ENCODE measurements at places on chromosomes 16 and 17. TPM values are rescaled to one million over a fixed set of nuclear protein-coding genes. Genes with fewer than 3 reads are reported as not detected.

DNA sequence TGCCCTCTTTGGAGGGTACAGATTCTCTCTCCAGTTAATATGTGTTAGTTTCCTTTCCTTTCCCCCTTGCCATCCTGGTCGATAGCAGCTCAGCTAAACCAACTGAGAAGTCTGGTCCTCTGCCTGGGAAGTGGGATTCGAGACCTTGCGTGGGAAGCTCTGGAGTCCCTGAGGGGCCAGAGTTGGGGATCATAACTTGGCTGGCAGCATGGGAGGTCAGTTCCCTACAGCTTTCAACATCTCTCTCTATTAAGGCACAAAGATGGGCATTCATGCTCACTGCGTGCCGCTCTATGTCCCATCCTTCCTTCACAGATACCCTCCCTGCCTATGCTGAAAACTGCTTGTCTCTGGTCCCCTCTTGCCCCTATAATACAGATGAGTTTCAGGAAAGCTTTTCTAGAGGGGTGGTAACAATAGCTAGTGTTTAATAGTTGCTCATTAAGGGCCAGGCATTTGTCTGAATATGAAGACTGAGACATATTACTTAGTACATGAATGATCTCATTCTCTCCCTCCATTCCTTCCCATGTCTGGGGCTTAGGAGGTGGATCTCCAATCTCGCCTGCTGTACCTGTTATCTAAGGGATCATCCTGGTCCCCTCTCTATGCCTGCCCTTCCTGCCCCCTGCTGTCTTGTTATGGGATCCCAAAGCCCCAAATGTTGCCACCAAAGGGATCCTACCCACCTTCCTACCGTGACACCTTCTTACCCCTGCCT is 10.8 kb downstream of the THRA start:
- H3K4me1 ChIP-seq, result peaks cover 44% of the 10 kb centered on the region
- H3K27me3 ChIP-seq, result no peaks in the 10 kb centered on the region
- H3K36me3 ChIP-seq, result no peaks in the 10 kb centered on the region
- H3K27ac ChIP-seq, result no peak overlapping the region
- no peak for DNase-seq
- H3K4me3 ChIP-seq, result no peak overlapping the region

DNA sequence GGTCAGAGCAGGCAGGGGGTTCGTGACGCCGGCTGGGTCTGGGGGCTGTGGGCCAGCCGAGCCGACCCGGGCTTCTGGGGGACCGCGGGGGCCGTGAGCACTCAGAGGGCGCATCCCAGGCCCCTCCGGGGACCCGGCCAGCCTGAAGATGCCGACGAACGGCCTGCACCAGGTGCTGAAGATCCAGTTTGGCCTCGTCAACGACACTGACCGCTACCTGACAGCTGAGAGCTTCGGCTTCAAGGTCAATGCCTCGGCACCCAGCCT is 140 bp downstream of the FSCN2 start:
- peaks cover 7% of the 10 kb centered on the region for H3K27me3 ChIP-seq
- H3K4me3 ChIP-seq, result no peak overlapping the region
- H3K27ac ChIP-seq, result no peak overlapping the region
- no peaks in the 10 kb centered on the region for H3K36me3 ChIP-seq
- H3K4me1 ChIP-seq, result peaks cover 8% of the 10 kb centered on the region
- no peak for DNase-seq

- peaks cover 9% of the 10 kb centered on the region for H3K27me3 ChIP-seq
- H3K27ac ChIP-seq, result no peak overlapping the region
- DNase-seq, result peak; percentile 34
- H3K36me3 ChIP-seq, result no peaks in the 10 kb centered on the region
- no peak overlapping the region for H3K4me3 ChIP-seq
- H3K4me1 ChIP-seq, result peaks cover 10% of the 10 kb centered on the region
These were observed 9.5 kb upstream of the RHBDL3 start for GRCh38 chr17:32256012-32256700.

DNA sequence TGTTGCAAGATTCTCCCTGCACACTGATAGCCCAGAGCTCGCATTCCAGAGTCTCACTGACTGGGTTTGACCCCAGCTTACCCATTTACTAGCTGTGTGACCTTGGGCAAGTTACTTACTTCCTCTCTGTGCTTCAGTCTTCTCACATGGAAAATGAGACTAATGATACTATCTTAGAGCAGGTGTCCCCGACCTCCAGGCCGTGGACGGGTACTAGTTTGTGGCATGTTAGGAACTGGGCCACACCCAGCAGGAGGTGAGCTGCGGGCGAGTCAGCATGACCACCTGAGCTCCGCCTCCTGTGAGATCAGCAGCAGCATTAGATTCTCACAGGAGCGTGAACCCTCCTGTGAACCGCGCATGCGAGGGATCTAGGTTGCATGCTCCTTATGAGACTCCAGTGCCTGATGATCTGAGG is 15.8 kb downstream of the ANKFY1 start:
- no peaks in the 10 kb centered on the region for H3K4me1 ChIP-seq
- H3K27ac ChIP-seq, result no peak overlapping the region
- no peak for DNase-seq
- no peaks in the 10 kb centered on the region for H3K27me3 ChIP-seq
- H3K36me3 ChIP-seq, result peaks cover 2% of the 10 kb centered on the region

DNA sequence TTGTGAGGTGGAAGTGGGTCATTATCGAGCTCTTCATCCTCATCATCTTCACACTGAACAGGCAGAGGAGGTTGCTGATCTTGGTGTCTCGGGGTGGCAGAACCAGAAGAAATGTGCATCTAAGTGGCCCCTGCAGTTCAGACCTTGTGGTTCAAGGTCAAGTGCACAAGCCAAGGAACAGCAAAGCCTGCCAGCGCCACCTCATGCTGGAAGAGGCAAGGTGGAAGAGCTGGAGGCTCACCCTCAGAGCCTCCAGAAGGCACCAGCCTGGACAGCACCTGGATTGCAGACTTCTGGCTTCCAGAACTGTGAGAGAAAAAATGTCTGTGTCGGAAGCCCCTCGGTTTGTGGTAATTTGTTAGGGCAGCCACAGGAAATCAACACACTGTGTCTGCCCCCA is 32.7 kb downstream of the IFT140 start:
- peaks cover 4% of the 10 kb centered on the region for H3K36me3 ChIP-seq
- H3K4me1 ChIP-seq, result no peaks in the 10 kb centered on the region
- DNase-seq, result no peak
- H3K27me3 ChIP-seq, result no peaks in the 10 kb centered on the region
- H3K4me3 ChIP-seq, result no peak overlapping the region
- H3K27ac ChIP-seq, result no peak overlapping the region

- H3K27ac ChIP-seq, result no peak overlapping the region
- no peaks in the 10 kb centered on the region for H3K4me1 ChIP-seq
- H3K27me3 ChIP-seq, result no peaks in the 10 kb centered on the region
- H3K4me3 ChIP-seq, result no peak overlapping the region
These were observed 68.0 kb upstream of the GAS7 start for GRCh38 chr17:10266296-10266876.

- no peak overlapping the region for H3K4me3 ChIP-seq
- H3K36me3 ChIP-seq, result no peaks in the 10 kb centered on the region
- H3K27ac ChIP-seq, result no peak overlapping the region
- no peak for DNase-seq
- H3K27me3 ChIP-seq, result no peaks in the 10 kb centered on the region
These were observed 5.8 kb downstream of the SCGB1C2 start for GRCh38 chr17:142876-143784.

DNA sequence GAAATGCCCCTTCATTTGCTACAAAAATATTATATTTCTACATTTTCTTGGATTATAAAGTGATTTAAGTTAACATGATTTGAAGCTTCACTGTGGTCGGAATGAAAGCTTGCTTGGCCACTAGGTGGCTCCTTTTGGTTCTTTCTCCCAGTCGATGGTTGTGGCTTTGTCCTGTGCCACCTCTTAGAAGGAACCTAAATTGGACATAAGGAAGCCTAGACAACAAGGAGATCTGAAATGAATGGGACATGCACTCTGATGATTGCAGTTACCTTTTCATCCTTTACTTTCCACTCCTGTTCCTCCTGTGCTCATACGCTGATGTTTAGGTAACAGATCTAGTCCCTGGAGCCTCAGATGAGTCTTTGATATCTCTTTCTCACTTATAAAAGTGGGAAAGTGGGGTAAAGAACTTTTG is 39.2 kb downstream of the FTO start:
- no peaks in the 10 kb centered on the region for H3K36me3 ChIP-seq
- H3K4me3 ChIP-seq, result no peak overlapping the region
- no peaks in the 10 kb centered on the region for H3K27me3 ChIP-seq
- H3K4me1 ChIP-seq, result peaks cover 20% of the 10 kb centered on the region
- H3K27ac ChIP-seq, result no peak overlapping the region
- no peak for DNase-seq

GRCh38 chr17:45120558-45120957 is 11.8 kb downstream of the PLCD3 start:
- H3K4me3 ChIP-seq, result no peak overlapping the region
- H3K27ac ChIP-seq, result no peak overlapping the region
- H3K27me3 ChIP-seq, result no peaks in the 10 kb centered on the region
- DNase-seq, result no peak
- no peaks in the 10 kb centered on the region for H3K36me3 ChIP-seq

DNA sequence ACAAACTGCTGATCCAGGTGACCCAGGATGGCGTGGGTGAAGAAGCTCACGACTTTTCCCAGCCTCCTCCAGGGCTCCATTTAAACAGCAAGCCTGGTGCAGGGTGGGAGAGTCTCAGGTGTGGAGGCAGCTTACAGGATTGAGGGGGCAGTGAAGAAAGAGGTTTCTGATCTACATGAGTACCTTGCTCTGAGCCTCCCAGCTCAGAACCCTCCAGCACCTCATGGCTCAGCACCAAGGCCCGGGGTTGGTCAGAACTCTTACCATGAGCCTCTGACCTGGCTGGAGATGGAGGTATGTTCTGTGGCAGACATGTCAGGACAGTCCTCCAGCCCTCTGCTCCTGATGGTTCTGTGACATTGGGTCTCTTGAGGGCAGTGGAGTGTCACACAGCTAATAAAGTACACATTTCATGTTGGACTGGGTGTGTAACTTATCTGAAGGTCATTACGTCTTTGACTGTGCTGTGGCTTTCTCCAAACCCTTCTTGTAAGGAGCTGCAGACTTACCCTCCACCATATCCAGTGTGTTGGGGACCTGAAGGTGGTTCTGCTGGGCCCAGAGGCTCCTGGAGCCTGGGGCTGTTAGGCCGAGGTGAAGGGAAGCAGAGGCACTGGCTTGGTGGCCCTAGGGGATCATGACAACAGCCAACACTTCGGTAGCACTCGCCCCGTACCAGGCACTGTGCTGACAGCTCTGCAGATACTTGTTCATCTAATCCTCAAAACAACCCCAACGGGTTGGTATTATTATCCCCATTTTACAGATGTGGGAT is 3.8 kb upstream of the DCAF7 start:
- no peaks in the 10 kb centered on the region for H3K36me3 ChIP-seq
- H3K27ac ChIP-seq, result no peak overlapping the region
- H3K4me3 ChIP-seq, result no peak overlapping the region
- H3K4me1 ChIP-seq, result peaks cover 8% of the 10 kb centered on the region

DNA sequence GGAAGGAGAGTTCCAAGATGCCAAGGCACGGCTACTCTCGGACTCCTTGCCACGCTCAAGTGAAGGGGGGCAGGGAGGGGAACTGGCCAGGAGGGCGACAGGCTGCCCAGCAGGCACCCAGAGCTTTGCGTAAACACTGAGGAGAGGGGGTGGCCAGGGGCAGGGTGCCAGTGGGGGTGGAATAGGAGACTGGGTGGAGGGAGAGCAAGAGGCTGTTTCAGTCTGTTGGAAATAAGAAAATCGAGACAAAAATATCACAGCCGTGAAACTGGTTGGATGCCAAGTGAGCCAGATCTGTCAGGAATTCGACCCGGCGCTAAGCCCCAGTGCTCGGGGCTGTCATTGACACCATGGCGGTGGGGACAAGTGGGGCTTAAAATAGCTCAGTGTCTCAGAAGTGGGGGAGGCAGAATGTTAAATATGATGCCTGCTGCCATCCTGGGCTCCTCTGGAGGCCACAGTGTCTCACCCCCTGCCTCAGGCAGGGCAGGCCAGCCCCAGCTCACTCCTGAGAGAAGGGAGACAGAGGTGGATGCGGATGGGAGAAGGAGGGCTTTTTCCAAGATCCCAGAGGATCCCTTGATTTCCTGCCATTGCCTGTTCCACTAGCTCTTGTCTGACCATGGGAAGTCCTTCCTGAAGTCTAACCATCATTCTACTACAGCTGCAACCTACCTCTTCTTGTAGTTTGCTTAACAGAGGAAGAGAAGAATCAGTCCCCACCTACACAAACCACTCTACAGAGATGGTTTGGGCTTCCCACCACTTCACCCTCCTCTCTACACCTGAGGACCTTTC is 9.5 kb downstream of the PNMT start:
- no peaks in the 10 kb centered on the region for H3K27me3 ChIP-seq
- H3K27ac ChIP-seq, result no peak overlapping the region
- no peak overlapping the region for H3K4me3 ChIP-seq
- H3K4me1 ChIP-seq, result no peaks in the 10 kb centered on the region

DNA sequence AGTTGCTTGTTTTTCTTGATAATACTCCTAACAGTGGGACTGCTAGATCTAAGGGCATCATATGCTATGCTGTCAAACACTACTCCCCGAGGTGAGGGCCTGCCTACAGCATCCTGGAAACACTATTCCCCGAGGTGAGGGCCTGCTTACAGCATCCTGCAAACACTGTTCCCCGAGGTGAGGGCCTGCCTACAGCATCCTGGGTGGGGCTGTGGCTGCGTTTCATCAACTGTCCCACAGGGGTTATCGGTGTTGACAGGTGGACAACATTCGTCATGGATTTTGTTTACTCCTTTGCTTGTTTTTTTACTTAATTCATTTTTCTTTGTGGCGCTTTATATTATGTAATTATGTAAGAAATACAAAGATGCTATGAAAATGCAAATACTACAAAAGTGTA is 22.5 kb downstream of the NPRL3 start:
- no peaks in the 10 kb centered on the region for H3K27me3 ChIP-seq
- no peak overlapping the region for H3K4me3 ChIP-seq
- peaks cover 16% of the 10 kb centered on the region for H3K4me1 ChIP-seq

DNA sequence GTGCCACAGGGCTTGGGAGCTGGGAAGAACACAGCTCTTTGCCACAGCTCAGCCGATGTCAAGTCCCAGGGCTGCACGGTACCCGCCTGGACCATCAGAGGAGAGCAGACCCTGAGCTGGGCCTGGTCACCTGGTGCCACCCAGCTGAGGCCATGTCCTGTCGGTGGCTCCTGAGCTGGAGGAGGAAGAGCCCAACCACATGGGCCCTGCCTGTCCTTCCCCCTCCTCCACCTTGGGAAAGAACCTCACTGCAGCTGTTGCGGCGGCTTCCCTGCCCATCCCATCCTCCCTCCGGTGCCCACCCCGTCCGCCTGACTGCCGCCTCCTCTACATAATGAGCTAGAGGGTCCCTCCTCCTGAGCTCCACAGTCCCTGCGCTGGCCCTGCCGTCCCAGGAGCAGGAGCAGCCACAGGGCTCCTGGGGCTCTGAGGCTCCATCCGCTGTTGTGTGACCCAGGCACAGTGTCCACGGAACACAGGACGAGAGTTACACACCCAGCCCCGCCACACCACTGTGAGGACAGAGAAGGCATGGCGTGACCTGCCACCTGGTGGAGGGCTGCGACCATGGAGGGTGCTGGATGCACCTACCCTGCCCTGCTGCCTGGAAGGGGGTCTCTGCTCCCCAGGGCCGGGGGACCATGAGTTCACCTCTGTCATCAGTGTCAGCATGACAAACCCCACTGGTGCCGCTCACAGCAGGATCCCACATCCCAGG is 21.4 kb upstream of the CHMP6 start:
- no peak overlapping the region for H3K27ac ChIP-seq
- H3K36me3 ChIP-seq, result no peaks in the 10 kb centered on the region
- DNase-seq, result no peak
- H3K4me3 ChIP-seq, result no peak overlapping the region

Gene BAIAP2
- total RNA-seq, result 43.3 TPM

Gene TPSG1
- not detected for total RNA-seq

Gene UBE2G1
- total RNA-seq, result 123 TPM

Gene SEC14L5
- total RNA-seq, result 0.32 TPM

Gene CCL16
- total RNA-seq, result not detected

Data from astrocyte (in vitro differentiated cells and primary cell).